ENCODE measurements at places on chromosomes 13 and 19.

DNA sequence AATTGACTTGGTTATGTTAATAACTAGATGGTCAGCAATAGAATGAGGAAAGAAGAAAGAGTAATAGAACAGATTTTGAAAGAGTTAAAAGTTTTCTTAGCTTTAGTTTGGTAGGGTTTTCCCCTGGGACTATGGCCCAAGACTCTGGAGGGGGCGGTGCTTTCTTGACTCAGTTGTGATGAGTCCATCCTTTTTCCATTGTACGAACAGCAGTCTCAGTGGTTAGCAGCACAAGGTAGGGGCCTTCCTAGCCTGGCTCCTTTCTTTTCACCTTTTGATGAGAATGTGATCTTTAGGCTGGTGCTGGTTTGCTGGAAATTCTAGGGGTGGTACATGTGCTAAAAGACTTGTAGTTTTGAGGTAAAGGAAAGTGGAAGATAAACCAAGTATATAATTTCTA lies 38.8 kb downstream of the ZNF506 start:
- no peak for DNase-seq

GRCh38 chr19:1089891-1090290 lies 5.3 kb downstream of the POLR2E start:
- no peak for DNase-seq

GRCh38 chr13:42478531-42479156 lies 95.3 kb upstream of the TNFSF11 start:
- no peak for DNase-seq

DNA sequence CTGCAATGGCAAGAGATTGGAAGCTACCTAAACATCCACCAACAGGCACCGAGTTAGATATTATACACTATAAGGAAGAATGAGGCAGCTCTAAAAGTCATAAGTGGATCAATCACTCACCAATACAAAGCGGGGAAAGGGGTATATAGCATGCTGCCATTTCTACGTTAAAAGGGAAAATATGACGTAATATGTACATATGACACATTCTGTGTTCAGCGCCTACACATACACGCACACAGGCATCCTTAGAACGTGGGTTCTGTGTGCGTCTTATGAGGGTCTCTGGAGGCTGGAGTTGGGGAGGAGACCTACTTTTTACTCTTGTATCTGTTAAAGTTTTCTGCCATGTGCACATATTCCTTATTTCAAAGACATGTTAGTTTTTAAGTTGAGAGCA lies 5.9 kb downstream of the IL17D start:
- DNase-seq = no peak

- DNase-seq = no peak
These were observed 63.1 kb downstream of the ZDHHC20 start for GRCh38 chr13:21395953-21396352.

DNA sequence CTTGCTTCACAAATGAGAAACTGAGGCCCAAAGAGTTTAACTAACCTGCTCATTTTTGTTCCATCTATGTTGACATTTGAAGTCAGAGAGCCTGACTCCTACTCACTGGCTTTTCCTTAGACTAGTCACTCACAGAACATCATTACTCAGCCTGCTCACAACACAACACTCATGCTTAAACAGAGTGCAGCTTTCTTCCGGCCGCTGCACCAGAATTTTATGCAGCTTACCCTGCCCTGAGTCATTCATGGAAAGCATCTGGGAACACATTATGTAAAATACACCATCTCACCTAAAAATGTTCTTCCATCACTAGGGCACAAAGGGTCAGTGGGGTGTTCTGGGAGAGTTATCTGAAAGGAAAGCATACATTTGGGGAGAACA lies 303.4 kb downstream of the SPRY2 start:
- DNase-seq = no peak

Data from NCI-H1417 treated with DMSO at 0.1 percent for 48 hours (cell line).